ENCODE measurements at places on chromosomes 2 and 18. TPM values are rescaled to one million over a fixed set of nuclear protein-coding genes. Genes with fewer than 3 reads are reported as not detected.

RNF125 gene
- polyA plus RNA-seq, result not detected

C1QL2 gene
- not detected for polyA plus RNA-seq

SOCS6 gene
- 5.0 TPM for polyA plus RNA-seq

REG1B gene
- polyA plus RNA-seq, result not detected

REG3G gene
- polyA plus RNA-seq, result not detected

ZNF236 gene
- 3.3 TPM for polyA plus RNA-seq
